ENCODE measurements at places on chromosomes 3 and 15.

- DNase-seq, result no peak
These were observed 39.5 kb downstream of the NR2F2 start for GRCh38 chr15:96369825-96370621.

DNA sequence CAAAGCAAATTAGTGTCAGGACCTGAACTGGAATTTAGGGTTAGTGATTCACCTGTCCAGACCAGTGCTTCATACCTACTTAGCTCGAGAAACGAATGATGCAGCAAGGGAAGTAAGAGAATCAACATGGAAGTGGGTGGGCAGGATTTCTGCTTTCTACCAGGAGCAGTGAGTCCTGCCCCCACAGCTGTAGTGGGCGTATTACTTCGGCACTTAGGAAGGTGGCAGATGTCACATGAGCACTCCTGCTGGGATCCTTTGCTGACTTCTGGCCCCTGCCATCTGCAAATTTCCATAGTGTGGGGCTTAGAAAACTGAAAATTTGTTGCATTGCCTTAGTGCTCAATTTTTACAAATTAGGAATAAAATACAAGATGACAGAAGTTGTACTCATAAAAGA lies 31.2 kb downstream of the RYR3 start:
- no peak for DNase-seq

DNA sequence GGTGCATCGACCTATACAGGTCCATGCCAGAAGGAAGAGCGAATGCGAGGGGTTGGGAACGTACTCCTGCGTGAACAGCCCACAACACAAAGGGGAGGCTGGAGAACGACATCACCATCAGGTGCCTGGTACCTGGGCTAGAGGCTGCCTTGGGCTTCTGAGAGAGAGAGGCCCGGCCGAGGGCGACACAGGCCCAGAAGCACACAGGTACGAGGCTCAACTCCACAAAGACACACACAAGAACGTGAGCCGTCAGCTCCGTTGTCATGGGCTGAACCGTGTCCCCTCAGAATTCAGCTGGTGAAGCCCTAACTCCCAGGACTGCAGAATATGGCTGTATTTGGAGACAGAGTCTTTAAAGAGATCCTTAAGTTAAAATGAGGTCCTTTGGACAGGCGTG lies 134.3 kb downstream of the ATP10A start:
- DNase-seq, result no peak

GRCh38 chr3:163543662-163544061 lies 1534.6 kb downstream of the SI start:
- no peak for DNase-seq

- DNase-seq, result no peak
These were observed 286.6 kb downstream of the PTPRG start for GRCh38 chr3:61847784-61848462.

- no peak for DNase-seq
These were observed 738 bp downstream of the ACAP2 start for GRCh38 chr3:195441992-195442572.

Measured in RCC 7860 (cell line).